ENCODE measurements at places on chromosomes 1 and 21. TPM values are rescaled to one million over a fixed set of nuclear protein-coding genes. Genes with fewer than 3 reads are reported as not detected.

Gene SELP
- total RNA-seq = 10.6 TPM

Gene DCDC2B
- total RNA-seq = not detected

Gene LYPD8
- total RNA-seq = not detected

Gene EFNA3
- 1.2 TPM for total RNA-seq

Gene LRRC53
- not detected for total RNA-seq

Gene S100A10
- total RNA-seq = 131 TPM

Gene FLG2
- not detected for total RNA-seq

Gene TSHB
- not detected for total RNA-seq

Gene PGLYRP4
- not detected for total RNA-seq

Gene FAM151A
- total RNA-seq = 0.22 TPM

All from cardiac septum (tissue), 1 donor.